Fibroblast of pulmonary artery (primary cell): ENCODE measurements at places on chromosomes 12 and 14.
A peak's percentile ranks its signal among the peaks of the same experiment; 100 is the strongest.

DNA sequence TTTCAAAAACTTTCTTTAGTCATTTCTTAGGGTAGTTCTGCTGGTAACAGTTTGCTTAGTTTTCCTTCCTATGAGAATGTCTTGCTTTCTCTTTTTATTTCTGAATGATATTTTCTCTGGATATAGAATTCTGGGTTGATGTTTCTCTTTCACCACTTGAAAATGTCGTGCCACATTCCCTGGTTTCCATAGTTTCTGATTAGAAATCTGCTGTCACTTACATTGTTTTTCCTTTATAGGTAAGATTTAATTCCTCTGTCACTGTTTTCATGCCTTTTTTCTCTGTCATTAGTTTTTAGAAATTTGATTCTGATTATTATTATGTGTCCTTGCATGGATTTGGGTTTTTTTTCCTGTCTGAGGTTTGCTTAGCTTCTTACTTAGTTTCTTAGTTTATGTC is 77.3 kb upstream of the PCNX4 start:
- DNase-seq = no peak

- DNase-seq = peak; percentile 86
Observed at GRCh38 chr12:28869197-28869596, 279.9 kb upstream of the FAR2 start.

- DNase-seq = no peak
Observed at GRCh38 chr12:45232146-45232755, 16.4 kb downstream of the ANO6 start.

DNA sequence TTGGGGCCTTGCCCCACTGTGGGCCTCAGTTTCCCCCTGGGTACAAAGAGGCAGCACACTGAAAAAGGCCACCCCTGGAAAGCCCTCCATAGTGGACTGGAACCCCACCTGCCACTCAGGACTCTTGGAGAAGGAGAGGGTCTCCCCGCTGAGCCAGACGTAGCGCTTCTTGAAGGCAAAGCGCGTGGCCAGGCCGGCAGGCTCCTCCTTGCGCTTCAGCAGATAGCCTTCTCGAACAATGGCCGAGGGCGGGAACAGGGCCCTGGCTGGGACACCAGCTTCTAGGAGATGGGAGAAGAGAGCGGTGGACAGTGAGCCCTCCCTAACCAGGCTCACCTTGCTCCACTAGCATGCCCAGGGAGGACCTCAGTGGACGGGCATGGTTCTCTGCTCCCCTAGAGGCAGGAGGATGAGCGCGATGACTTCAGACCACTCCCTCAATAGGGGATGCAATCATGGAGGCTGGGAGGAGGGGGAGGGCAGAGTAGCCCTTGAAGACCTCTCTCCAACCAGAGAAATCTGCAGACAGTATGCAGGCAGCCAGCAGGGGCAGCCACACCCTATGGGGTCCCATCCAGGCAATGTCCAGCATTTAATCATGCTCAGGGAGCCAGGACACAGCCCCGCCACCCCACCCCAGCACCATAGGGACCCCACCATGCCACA is 29.8 kb downstream of the RASAL1 start:
- no peak for DNase-seq

GRCh38 chr12:132761921-132762583 is 420 bp upstream of the ANKLE2 start:
- DNase-seq = peak; percentile 90
